ENCODE measurements at places on chromosomes 2 and 18.
A peak's percentile ranks its signal among the peaks of the same experiment; 100 is the strongest.

DNA sequence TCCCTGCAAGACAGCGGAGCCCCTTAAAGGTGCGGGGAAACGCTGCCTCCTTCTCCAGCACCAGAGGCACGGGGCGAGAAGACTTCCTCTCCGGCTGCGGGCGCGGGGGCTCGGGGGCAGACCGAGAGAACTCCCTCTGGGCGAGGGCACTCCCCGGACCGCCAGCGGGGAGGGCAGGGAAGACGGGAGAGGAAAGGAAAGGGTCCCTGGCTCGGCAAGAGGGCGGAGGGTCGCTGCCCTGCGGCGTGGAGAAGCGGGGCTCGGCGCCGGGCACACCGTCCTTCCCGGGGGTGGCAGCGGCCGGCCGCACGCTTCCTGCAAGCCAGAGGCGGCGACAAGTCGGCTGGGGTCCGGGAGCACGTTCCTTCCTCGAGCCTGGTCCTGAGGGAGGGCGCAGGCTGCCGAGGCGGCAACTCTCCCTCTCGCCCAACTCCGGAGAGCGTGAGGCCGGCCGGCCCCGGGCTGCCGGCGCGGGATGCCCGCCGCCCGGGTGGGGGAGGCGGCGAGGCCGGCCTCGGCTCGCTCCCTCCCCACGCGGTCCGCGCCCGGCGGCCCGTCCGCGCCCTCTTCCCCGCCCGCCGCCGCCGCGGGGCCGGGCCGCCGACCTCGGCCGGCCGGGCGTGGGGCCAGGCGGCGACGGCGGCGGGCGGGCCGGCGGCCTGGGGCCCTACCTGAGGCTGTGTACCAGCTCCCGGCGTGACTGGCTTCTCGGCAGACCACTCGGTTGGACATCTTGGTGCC, 1.1 kb downstream of the MEMO1 start:
- peak; percentile 44 for DNase-seq

GRCh38 chr2:206940546-206940945, 1.2 kb downstream of the CPO start:
- DNase-seq = no peak

- DNase-seq = no peak
These were observed 344.9 kb downstream of the RBM43 start for GRCh38 chr2:150916467-150917396.

- DNase-seq = no peak
These were observed 13.0 kb upstream of the TYMS start for GRCh38 chr18:644395-645004.

- no peak for DNase-seq
These were observed 33.8 kb downstream of the CCDC93 start for GRCh38 chr2:117979911-117980701.

GRCh38 chr2:200756618-200757321, 54.9 kb upstream of the BZW1 start:
- no peak for DNase-seq

- no peak for DNase-seq
These were observed 1037.7 kb upstream of the SLC39A10 start for GRCh38 chr2:194619366-194619765.

- no peak for DNase-seq
These were observed 5.0 kb upstream of the UGT1A1 start for GRCh38 chr2:233754872-233755611.

GRCh38 chr2:129885735-129886134, 93.7 kb upstream of the RAB6C start:
- DNase-seq = no peak

- no peak for DNase-seq
These were observed 347.0 kb downstream of the ZNF804A start for GRCh38 chr2:184945326-184945725.

DNA sequence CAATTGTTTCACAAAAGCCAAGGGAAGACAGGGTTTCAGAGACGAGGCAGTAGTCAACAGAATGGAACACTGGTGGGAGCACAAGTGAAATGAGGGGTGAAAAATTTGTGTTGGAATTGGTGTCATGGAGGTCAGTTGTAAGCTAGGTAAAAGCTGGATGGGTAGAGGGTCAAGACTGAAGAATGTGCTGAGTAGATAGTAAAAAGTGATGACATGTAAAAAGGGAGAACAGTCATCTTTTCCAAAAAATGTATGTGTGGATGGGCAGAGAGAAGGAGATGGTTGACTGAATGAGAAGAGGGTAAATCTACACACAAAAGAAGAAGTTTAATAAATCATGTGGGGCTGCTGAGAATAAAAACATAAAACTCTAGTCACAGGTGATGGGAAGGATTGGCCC, 92.7 kb upstream of the COL3A1 start:
- DNase-seq = no peak

- DNase-seq = no peak
These were observed 5.9 kb downstream of the TWSG1 start for GRCh38 chr18:9340472-9340871.

- no peak for DNase-seq
These were observed 110.4 kb upstream of the VRK2 start for GRCh38 chr2:57936216-57936615.

DNA sequence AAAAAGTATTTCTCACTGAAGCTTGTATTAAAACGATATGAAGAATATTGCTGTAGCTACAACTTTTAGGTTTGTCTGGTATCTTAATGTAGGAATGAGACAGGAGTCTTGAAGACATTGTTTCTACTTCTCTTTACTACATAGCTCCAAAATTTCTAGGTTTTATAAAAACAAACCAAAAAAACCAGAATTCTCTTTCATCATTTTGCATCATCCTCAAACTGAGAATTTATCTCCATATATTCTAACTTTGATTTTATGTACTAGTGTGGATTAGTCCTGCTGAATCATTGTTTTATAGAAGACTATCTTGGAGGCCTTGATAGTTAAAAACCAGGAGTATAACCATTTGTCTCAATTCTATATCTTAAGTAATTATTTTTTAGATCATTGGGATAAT, 100.2 kb downstream of the ICA1L start:
- no peak for DNase-seq

GRCh38 chr2:200658278-200658864, 72.6 kb downstream of the AOX1 start:
- no peak for DNase-seq

DNA sequence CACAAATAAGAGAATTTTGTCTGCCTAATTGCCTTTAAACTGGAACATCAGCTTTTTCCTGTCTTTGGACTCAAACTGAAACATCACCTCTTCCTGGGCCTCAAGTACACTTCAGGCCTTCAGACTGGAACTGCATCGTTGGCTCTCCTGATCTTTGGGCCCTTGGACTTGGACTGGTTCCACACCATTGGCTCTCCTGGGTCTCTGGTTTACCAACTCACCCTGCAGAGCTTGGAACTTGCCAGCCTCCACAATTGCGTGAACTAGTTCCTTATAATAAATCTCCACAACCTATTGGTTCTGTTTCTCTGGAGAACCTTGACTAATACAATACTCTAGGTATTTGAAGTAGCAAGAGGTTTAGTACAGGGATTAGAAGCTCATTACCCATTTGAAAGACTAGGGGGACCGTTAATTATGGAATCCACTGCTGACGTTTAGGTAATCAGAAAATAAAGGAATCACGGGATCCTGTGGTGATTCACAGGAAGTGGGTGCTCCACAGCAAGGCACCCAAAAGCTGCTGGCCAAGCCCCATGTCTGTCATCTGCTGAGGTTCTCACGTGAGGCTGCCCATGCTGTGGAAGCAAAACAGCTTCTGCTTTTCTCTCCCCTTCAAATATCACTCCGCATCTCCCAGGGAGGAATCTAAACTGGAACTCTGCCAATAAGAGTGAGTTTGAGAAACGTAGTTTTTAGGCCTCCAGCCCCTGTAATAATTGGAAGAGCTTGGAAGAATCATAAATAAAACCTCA, 20.0 kb upstream of the SGPP2 start:
- no peak for DNase-seq

GRCh38 chr2:97712693-97713295, 582 bp upstream of the ZAP70 start:
- no peak for DNase-seq

DNA sequence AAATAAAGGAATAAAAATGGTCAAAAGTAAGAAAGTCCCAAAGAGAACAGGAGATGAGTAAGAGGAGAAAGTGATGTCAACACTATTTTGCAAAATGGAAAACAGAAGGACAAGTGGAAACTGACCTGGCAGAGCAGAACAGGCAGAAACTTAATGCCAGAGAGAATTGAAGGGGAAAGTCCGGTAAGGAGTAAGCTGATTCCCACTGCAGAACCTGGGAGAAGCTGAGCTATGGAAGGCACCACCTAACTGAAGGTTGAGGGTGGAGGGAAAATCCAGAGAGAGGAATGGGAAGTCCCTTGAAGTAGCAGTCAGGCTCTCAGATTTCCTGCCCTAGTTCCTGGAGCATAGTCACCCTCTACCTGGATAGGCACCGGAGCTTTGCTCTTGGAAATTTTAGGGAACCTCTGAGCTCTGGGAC, 59.8 kb downstream of the MOGAT1 start:
- no peak for DNase-seq

GRCh38 chr2:65700004-65700651, 267.7 kb upstream of the SPRED2 start:
- no peak for DNase-seq

All from liver (tissue), 10 donors.